ENCODE measurements at places on chromosomes 7 and 10.

DNA sequence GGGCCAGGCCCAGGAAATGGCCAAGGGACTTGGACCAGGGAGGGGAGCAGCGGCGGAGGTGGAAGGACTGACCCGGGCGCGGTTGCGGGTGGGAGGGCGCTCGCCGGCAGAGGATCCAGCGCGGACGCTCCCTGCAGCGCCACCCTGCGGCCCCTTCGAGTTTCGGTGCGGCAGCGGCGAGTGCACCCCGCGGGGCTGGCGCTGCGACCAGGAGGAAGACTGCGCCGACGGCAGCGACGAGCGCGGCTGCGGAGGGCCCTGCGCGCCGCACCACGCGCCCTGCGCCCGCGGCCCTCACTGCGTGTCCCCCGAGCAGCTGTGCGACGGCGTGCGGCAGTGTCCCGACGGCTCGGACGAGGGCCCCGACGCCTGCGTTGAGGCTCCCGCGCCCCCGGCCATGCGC lies 16.8 kb upstream of the ZNF467 start:
- peak; percentile 44 for DNase-seq

- no peak for DNase-seq
Observed at GRCh38 chr7:70654979-70655378, 477.0 kb upstream of the GALNT17 start.

DNA sequence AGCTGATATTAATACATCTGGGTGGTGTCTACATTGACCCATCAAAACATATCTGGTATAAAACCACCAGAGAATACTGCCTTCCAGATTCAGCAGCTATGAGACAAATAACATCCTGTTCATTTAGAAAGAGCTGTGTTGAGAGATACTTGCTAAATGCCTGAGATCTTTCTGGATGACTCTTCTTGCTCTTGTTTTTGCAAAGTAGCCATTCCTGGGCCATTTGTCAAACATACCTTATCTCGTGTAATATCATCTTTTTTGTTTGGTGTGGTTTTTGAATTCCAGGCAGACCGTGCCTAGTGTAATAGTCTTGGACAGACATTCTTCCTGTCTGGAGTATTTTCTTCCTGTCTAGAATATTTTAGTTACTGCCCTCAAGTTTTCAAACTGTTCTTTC lies 74.7 kb upstream of the PRR15 start:
- no peak for DNase-seq

GRCh38 chr10:75977139-75977538 lies 545.7 kb downstream of the LRMDA start:
- no peak for DNase-seq

GRCh38 chr7:27873981-27874957 lies 134.3 kb downstream of the TAX1BP1 start:
- no peak for DNase-seq
